T-helper 2 cell treated with Interferon-gamma antibody and Interleukin-4, amounts not matched to agents 5 μg/mL and 100 μg/mL, for 36 hours (primary cell): ENCODE measurements at places on chromosomes 13 and 19.

DNA sequence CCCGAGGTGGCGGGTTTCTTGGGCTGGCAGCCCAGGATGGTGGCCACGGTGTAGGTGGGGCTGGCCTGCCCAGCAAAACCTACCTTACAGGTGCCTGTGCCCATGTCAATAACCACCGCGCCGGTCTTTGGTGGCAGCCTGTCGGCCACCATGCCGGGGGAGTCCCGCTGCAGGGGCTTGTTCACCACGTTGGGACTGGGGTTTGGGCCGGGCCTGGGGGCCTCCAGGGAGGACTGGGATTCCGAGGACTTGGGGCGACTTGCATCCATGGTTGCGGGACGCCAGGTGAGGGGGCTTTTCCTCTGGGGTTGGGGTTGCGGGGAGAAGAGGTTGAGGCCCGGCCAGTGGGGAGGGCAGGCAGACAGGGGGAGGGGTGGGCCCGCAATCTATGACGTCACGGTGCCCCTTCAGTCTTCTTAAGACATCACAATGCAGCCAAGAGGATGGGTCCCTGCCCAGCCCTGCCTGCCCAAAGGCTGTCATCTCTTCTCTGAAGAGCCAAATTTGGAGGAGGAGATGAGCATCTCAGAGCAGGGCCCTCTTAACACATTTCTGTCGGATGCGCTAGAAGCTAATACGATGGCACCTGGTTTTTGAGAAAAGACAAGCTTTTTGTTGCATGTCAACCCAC, at the start of gene ACTL9:
ACTL9 (minus strand) TSS at position 363 of the 631 bp plus-strand sequence; CDS start at position 269, 94 bp downstream.
- H3K36me3 ChIP-seq, result no peaks in the 10 kb centered on the region
- peaks cover 21% of the 10 kb centered on the region for H3K27me3 ChIP-seq
- H3K4me1 ChIP-seq, result peaks cover 52% of the 10 kb centered on the region
- H3K4me3 ChIP-seq, result no peak within 1 kb of the TSS
- no peak within 1 kb of the TSS for H3K27ac ChIP-seq
- no peak for DNase-seq

GRCh38 chr19:48812094-48812929, 1.5 kb upstream of the BCAT2 start:
- H3K4me1 ChIP-seq, result peaks cover 36% of the 10 kb centered on the region
- H3K36me3 ChIP-seq, result no peaks in the 10 kb centered on the region
- DNase-seq, result peak; percentile 66
- H3K27me3 ChIP-seq, result peaks cover 2% of the 10 kb centered on the region
- H3K27ac ChIP-seq, result peak overlapping the region; percentile 87

DNA sequence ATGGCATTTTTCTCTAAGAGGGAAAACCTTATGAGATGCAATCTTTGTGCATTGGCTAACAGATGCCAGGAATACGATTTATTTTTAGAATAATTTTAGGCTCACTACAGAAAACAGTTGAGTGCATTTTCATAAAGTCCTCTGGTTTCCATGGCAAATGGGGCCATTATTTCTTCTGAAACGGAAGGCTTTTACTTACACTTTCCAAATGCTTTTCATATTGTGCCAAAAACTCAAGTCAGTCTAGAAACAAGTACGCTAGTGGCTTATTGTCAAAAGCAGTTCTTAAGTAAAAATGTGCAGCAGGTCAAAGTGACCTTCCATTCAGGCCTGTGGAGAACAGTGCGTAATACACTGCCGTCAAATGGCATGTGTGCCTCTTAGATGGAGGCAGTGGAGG, 628.7 kb downstream of the EFNB2 start:
- peaks cover 10% of the 10 kb centered on the region for H3K27me3 ChIP-seq
- H3K4me1 ChIP-seq, result peaks cover 13% of the 10 kb centered on the region
- H3K4me3 ChIP-seq, result no peak overlapping the region
- H3K27ac ChIP-seq, result no peak overlapping the region

- no peak for DNase-seq
- H3K4me3 ChIP-seq, result no peak overlapping the region
- H3K36me3 ChIP-seq, result no peaks in the 10 kb centered on the region
- H3K27me3 ChIP-seq, result peaks cover 14% of the 10 kb centered on the region
- no peak overlapping the region for H3K27ac ChIP-seq
- peaks cover 9% of the 10 kb centered on the region for H3K4me1 ChIP-seq
Measured at GRCh38 chr19:9917321-9917720, 19.0 kb downstream of the OLFM2 start.

- no peaks in the 10 kb centered on the region for H3K36me3 ChIP-seq
- no peaks in the 10 kb centered on the region for H3K4me1 ChIP-seq
- no peak for DNase-seq
Measured at GRCh38 chr13:44384778-44385177, 11.2 kb downstream of the SERP2 start.

DNA sequence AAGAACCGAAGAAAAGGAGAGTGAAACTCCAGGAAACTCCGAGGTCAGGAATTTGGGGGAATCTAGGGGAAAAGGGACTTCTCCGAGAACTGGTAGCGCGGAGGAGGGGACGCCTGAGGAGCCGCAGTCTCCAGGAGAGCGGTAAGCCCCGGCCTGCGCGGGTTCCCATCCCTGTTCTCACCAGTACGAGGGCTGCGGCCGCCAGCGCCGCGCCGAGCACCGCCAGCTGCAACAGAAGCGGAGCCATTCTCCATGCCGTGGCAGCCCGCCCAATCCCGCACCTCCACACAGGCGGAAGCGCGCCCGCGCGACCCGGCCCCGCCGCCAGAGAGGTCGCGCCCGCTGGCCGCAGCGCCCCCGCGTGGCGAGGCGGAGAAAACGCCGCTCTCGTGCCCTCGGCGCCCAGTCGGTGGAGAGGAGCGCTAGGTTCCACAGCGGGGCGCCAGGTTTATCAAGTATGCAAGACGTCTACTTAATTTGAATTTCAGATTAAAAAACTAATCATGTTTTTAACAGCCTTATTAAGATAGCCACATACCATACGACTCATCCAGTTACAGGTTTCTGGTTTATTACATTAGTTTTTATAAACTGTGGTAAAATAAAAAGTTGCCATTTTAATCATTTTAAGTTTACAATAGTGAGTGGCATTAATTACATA, at the start of gene ALG5:
ALG5 (minus strand) TSS at position 287 of the 661 bp plus-strand sequence; CDS start at position 247, 40 bp downstream.
- H3K27me3 ChIP-seq, result peaks cover 2% of the 10 kb centered on the region
- peaks cover 32% of the 10 kb centered on the region for H3K4me1 ChIP-seq

DNA sequence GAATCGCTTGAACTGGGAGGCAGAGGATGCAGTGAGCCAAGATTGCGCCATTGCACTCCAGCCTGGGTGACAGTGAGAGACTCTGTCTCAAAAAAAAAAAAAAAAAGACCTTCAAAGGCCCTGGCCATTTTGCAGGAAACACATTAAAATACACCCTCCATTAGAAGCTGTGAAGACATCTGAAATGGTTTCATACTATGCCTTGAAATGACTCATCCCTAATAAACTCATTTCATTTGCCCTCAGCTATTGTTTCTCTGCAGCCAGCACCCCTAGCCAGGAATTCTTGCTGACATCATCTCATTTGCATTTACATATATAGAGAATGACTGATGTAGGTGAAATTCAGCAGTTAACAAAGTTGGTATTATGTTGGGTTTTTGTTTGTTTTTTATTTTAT, 8.7 kb downstream of the EML2 start:
- no peak overlapping the region for H3K27ac ChIP-seq
- peak; percentile 10 for DNase-seq
- H3K4me1 ChIP-seq, result peaks cover 1% of the 10 kb centered on the region
- H3K4me3 ChIP-seq, result no peak overlapping the region
- peaks cover 30% of the 10 kb centered on the region for H3K36me3 ChIP-seq

GRCh38 chr19:1058112-1058511, 8.9 kb upstream of the ARHGAP45 start:
- no peak overlapping the region for H3K4me3 ChIP-seq
- peaks cover 10% of the 10 kb centered on the region for H3K4me1 ChIP-seq
- H3K36me3 ChIP-seq, result peaks cover 10% of the 10 kb centered on the region
- H3K27ac ChIP-seq, result no peak overlapping the region
- H3K27me3 ChIP-seq, result no peaks in the 10 kb centered on the region

GRCh38 chr13:32315238-32316027, at the start of the genes BRCA2 and ZAR1L:
TSS of gene BRCA2 (plus strand) at chr13:32315508. CDS start at chr13:32316461, 953 bp downstream.
TSS of gene ZAR1L (minus strand) at chr13:32315363. CDS start at chr13:32311925, 3,438 bp downstream.
- DNase-seq, result peak; percentile 90
- H3K4me3 ChIP-seq, result peak within 1 kb of the TSS; percentile 96
- H3K36me3 ChIP-seq, result peaks cover 18% of the 10 kb centered on the region
- peaks cover 29% of the 10 kb centered on the region for H3K4me1 ChIP-seq

- no peaks in the 10 kb centered on the region for H3K36me3 ChIP-seq
- DNase-seq, result no peak
- no peaks in the 10 kb centered on the region for H3K27me3 ChIP-seq
Measured at GRCh38 chr13:102311901-102312300, 89.9 kb downstream of the FGF14 start.

GRCh38 chr13:36211567-36211966, 2.8 kb downstream of the SOHLH2 start:
- no peaks in the 10 kb centered on the region for H3K4me1 ChIP-seq
- H3K36me3 ChIP-seq, result no peaks in the 10 kb centered on the region
- no peaks in the 10 kb centered on the region for H3K27me3 ChIP-seq
- H3K27ac ChIP-seq, result no peak overlapping the region
- no peak for DNase-seq

DNA sequence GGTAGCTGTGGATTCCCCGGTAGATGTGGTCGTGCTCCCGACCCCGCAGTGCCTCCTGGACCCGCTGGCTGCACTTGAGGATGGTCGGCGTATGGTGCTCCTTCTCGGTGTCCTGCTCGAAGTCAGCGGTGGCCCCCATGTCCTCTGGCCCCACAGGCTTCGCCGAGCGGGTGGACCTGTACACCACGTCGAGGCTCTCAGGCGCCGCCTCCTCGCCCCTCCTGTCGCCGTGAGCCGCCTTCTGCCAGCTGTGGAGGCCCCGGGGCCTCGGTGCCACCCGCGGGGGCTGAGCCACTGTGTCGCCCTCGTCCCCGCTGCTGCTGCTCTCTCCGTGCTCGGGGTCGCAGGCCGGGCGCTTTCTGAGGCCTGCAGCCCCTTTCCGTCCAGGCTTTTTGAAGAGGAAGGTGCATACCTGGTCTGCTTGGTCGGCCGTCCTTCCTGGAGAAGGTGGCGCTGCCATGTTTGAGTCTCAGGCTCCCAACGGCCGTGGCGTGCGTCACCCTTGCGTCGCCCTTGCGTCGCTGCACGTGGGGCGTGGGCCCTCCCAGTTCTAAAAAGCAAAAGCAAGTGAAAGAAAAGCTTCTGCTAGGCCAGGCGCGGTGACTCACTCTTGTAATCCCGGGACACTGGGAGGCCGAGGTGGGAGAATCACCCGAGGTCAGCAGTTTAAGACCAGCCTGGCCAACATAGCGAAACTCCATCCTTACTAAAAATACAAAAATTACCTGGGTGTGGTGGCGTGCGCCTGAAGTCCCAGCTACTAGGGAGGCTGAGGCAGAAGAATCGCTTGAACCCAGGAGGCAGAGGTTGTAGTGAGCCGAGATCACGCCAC, at the start of gene RNF113B:
RNF113B (minus strand) TSS at position 493 of the 832 bp plus-strand sequence; CDS start at position 460, 33 bp downstream.
- peaks cover 4% of the 10 kb centered on the region for H3K4me1 ChIP-seq
- no peak within 1 kb of the TSS for H3K4me3 ChIP-seq
- no peaks in the 10 kb centered on the region for H3K36me3 ChIP-seq

GRCh38 chr13:98454389-98454881, 122.5 kb downstream of the STK24 start:
- peaks cover 17% of the 10 kb centered on the region for H3K4me1 ChIP-seq
- no peak overlapping the region for H3K27ac ChIP-seq
- H3K27me3 ChIP-seq, result no peaks in the 10 kb centered on the region
- peaks cover 54% of the 10 kb centered on the region for H3K36me3 ChIP-seq
- H3K4me3 ChIP-seq, result no peak overlapping the region

DNA sequence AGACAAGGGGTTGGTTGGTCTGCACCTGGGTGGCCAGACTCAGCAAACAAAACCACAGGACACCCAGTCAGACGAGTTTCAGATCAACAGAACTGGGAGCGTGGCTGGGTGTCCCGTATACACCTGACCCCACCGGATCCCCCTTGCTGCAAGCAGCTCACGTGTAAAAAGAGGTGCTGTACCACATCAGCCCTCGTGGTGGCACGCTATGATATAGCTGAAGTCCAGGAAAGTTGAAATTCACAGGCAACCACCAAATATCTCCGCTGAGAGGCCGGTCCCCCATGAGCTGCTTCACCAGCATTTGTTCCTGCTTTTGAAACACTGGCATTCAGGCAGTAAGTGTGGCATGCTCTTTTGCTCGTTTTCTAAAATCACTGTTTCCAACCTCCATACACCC, 92.3 kb downstream of the TUBA3C start:
- H3K27me3 ChIP-seq, result no peaks in the 10 kb centered on the region
- no peaks in the 10 kb centered on the region for H3K4me1 ChIP-seq
- H3K36me3 ChIP-seq, result no peaks in the 10 kb centered on the region
- no peak overlapping the region for H3K4me3 ChIP-seq
- no peak overlapping the region for H3K27ac ChIP-seq

GRCh38 chr13:108508263-108508662, 121.1 kb upstream of the MYO16 start:
- H3K36me3 ChIP-seq, result no peaks in the 10 kb centered on the region
- no peak overlapping the region for H3K27ac ChIP-seq
- H3K27me3 ChIP-seq, result no peaks in the 10 kb centered on the region

- peak overlapping the region; percentile 60 for H3K27ac ChIP-seq
- peak; percentile 77 for DNase-seq
- peak overlapping the region; percentile 62 for H3K4me3 ChIP-seq
- H3K36me3 ChIP-seq, result no peaks in the 10 kb centered on the region
- H3K4me1 ChIP-seq, result peaks cover 59% of the 10 kb centered on the region
Measured at GRCh38 chr19:51546650-51547396, 15.4 kb upstream of the SIGLEC6 start.

GRCh38 chr13:23580684-23581060, 10.5 kb downstream of the TNFRSF19 start:
- H3K27me3 ChIP-seq, result peaks cover 65% of the 10 kb centered on the region
- H3K36me3 ChIP-seq, result no peaks in the 10 kb centered on the region
- no peak for DNase-seq

- H3K4me3 ChIP-seq, result no peak overlapping the region
- peaks cover 34% of the 10 kb centered on the region for H3K4me1 ChIP-seq
- H3K36me3 ChIP-seq, result no peaks in the 10 kb centered on the region
- H3K27me3 ChIP-seq, result peaks cover 7% of the 10 kb centered on the region
- DNase-seq, result no peak
- no peak overlapping the region for H3K27ac ChIP-seq
Measured at GRCh38 chr13:29959086-29959485, 108.7 kb upstream of the UBL3 start.

DNA sequence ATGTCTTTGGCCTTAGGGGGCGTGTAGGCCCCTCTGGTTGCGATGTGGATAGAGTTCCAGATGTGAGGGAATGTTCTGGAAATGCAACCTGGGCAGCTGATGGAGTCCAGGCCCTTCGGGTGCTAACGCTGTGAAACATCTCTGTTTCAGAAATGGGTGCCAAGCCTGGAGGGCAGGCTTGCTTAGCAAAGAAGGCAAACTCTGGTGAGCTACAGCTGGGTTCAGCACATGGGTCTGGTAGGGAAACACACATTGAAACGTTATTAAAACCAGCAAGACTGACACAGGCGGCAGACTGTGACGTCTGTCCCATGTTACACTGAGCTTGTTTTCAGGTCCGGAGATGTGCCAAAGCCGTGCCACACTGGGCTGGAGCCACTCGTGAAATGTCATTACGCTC, 8.6 kb upstream of the CDC16 start:
- peaks cover 24% of the 10 kb centered on the region for H3K27me3 ChIP-seq
- no peak overlapping the region for H3K4me3 ChIP-seq
- DNase-seq, result no peak
- H3K27ac ChIP-seq, result no peak overlapping the region
- H3K36me3 ChIP-seq, result no peaks in the 10 kb centered on the region
- peaks cover 29% of the 10 kb centered on the region for H3K4me1 ChIP-seq
